ENCODE measurements at places on chromosomes 2 and 18.
A peak's percentile ranks its signal among the peaks of the same experiment; 100 is the strongest.

GRCh38 chr2:64678771-64679590 is 25.3 kb upstream of the SERTAD2 start:
- no peak for DNase-seq

- no peak for DNase-seq
These were observed 35.3 kb downstream of the LRRFIP1 start for GRCh38 chr2:237662671-237663093.

DNA sequence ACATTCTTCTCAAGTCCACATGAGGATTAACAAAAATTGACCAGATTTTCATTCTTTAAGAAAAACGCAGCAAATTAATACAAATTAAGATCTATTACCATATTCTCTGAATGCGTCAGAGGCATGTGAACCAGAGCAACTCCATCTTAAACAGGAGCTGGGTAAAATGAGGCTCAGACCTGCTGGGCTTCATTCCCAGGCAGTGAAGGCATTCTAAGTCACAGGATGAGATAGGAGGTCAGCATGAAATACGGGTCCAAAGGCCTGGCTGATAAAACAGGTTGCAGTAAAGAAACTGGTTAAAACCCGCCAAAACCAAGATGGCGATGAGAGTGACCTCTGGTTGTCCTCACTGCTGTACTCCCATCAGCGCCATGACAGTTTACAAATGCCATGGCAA is 217.6 kb downstream of the RDH14 start:
- no peak for DNase-seq

- DNase-seq: no peak
These were observed 68.0 kb downstream of the NPAS2 start for GRCh38 chr2:100887713-100888495.

GRCh38 chr18:61676773-61677434 is 215.9 kb downstream of the RNF152 start:
- no peak for DNase-seq

- DNase-seq: no peak
These were observed 112.6 kb upstream of the MC4R start for GRCh38 chr18:60485201-60485600.

DNA sequence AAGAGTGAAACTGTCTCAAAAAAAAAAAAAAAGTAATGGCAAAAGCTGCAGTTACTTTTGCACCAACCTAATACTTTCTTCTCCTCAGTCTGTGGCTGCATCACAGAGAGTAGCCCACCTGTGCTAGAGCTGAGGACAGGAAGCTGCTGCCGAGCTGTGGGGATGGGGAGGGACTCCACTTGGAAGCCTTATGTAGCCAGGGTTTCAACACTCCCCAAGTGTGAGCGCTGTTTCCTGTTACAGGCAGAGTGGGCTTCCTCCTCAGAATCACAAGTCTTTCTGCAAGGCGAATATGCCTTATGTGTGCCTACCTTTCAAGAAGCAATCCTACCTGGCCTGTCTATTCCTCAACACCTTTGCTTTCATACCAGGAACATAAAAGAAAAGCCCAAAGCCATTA is 36.3 kb upstream of the CYP27C1 start:
- no peak for DNase-seq

DNA sequence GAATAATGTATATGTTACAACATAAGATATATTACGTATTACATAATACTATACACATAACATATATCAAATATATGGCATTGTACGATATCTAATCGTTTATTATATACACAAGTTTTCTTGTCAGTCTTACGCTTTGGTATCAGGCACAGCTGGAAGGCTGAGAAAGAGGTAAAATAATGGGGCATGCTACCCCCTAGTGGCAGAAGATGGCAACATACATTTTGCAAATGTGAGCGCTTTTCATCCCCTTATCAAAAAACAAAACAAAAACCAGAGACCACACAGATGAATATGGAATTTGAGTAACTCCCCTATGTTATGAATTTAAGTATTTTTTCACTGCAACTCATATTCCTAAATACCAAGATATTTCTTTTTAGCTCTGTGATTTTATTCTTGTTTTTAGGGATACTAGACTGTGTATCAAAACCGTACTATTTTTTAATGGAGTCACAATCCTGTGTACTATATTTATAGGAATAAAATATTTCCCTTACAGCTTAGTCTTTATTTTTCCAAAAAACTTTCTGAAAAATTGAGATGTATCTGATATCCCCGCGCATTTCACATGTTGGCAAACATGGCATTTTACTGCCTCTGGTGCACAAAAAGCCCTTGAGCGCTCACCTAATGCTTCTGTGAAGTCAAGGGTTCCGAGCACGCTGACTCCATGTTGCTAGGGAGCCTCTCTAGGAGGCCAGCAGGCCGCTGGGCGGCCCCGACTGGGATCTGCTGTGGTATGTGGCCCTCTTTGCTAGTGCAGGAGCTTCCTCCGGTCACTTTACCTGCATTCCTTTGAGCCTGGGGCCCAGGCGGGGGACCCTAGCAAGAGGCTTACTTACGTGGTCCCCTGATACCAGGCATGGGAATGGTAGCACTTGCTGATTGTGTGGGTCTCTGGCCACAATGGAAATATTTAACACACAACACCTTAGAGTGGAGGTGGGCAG is 62.5 kb downstream of the SLC4A3 start:
- DNase-seq: no peak

DNA sequence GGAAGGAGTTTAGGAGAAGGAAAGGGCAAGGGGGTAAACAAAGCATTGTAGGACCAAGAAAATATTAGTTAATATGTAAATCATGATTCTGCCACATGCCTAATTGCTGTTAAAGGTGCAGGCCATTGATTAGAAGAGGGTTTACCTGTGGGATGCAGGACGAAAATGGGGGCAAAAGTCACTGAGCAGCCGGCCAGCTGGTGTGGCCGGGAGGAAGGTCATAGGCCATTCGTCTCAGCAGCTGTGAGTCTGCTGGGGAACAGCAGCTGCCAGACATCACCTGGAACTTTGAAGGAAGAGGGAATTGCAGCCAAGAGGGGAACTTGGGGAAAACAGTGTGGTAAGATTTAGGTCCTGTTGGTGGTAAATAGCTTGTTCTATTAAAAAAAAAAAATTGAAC is 184.4 kb downstream of the DYSF start:
- DNase-seq: no peak

- no peak for DNase-seq
These were observed 104.2 kb upstream of the FZD7 start for GRCh38 chr2:201929281-201930026.

GRCh38 chr18:63775166-63775730 is at the start of gene SERPINB7:
SERPINB7 (plus strand) TSS chr18:63775418; CDS start chr18:63782373, 6,955 bp downstream.
- no peak for DNase-seq

DNA sequence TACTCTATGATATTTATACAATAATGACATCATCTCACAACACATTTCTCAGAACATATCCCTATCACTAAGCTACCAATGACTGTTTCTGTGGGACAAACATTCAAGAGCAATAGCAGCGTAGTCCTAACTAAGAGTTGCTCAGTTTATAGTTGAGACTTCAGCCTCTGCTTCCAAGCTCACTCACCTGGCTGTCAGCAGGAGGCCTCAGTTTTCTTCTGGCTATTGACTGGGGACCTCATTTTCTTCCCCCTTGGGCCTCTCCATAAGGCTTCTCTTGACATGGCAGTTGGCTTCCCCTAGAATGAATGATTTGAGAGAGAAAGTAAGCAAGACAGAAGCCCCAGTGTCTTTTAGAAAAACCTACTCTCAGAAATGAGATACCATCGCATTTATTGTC is 85.9 kb downstream of the ARMC9 start:
- no peak for DNase-seq

GRCh38 chr2:164015328-164016123 is 279.7 kb upstream of the FIGN start:
- no peak for DNase-seq

- DNase-seq: peak; percentile 8
These were observed at the start of gene CLASP1 for GRCh38 chr2:121649149-121649595. CLASP1 (minus strand) TSS chr2:121649462; CDS start chr2:121605895, 43,567 bp downstream.

DNA sequence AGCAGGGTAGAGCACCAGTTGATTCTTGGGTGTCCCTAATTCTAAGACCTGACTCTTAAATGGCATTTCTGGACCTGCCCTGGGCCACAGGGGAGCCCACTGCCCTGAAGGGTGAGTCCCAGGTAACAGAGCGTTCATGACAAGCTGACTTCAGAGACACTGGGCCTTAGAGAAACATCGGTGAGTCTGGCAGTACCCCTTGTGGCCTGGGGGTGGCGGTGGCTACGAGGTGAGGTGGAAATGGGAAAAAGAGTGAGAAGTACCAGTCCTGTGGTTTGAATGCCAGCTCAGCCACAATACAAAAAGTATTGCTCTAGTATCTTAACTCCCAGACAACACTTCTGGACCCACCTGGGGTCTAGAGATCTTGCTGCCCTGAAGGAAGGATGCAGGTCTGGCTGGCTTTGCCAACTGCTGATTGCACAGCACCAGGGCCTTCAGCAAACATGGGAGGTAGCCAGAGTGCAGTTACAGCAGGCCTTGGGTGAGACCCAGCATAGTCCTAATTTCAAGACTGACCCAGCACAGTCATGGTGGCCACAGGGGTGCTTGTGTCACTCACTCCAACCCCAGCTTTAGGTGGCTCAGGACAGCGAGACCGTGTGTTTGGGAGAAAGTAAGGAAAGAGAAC is 44.5 kb downstream of the USP34 start:
- DNase-seq: peak; percentile 43

DNA sequence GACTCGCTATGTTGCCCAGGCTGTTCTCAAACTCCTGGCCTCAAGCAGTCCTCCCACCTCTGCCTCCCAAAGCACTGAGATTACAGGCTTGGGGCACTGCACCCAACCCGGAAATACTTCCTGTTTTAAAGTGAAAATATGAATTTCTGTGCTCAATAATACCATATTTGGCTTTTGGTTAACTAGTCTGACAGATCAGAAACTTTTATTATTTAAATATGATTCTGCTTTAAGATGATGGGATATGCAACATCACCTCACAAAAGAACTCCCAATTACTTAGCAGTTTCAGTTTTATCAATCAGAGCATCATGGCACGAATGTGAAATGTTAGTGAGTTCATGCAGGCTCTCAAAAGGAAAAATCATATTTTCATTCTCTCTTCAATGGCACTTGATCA is 120.6 kb downstream of the PTRHD1 start:
- DNase-seq: no peak

- DNase-seq: no peak
These were observed 88.5 kb downstream of the PRKCE start for GRCh38 chr2:45739796-45740485.

- DNase-seq: no peak
These were observed 1.4 kb downstream of the CNTNAP5 start for GRCh38 chr2:124026503-124026902.

DNA sequence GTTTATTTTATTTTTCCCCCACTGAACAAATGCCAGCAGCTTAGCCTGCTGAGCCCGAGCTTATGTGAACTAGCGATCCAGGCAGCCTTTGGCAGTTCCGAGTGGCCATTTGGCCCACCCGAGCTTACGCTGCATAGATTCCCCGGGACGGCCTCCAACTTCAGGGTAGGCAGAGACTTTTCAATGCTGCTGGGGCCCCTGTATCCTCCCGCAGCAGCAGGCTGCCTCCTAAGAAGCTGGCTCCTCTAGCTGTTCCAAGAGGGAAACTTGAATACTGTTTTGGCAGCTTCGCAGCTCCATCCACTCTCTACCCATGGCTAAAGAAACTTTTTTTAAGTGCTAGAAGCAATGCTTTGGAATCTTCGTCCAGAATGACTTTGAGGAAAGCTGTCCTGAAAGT is 295.2 kb downstream of the SS18 start:
- no peak for DNase-seq

GRCh38 chr2:44314362-44314761 is 39.1 kb downstream of the SLC3A1 start:
- no peak for DNase-seq

DNA sequence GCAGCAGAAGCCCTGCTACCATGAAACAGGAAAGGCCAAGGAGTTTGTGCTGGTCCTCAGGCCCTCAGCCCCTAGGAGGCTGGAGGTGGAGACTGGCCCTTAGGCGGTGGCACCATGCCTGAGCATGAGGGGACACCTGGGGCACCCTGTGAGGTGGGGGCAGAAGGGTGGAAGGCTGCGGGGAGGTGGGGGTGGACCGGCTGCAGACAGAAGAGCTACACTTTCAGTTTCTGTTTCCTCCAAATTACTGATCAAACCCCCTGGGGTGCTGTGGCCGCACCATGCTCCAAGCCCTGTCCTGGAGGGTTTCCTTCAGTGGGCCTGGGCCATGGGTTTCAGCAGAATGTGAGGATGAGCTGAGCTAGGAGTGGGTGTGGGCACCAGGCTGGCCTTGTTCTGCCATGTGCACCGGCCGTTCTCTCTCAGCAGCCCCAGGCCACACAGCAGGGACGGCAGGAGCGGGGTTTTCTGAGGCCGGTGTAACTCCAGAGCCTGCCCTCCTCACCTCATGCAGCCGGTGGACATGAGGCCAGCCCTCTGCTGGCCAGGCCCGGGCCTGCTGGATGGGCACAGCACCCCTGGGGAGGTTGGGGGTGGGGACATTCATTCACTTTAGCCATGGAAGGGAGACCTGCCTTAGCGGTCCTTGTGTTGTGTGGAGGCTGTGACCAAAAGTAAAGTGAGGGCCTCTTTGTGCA is 51.5 kb downstream of the PLEKHB2 start:
- DNase-seq: no peak

DNA sequence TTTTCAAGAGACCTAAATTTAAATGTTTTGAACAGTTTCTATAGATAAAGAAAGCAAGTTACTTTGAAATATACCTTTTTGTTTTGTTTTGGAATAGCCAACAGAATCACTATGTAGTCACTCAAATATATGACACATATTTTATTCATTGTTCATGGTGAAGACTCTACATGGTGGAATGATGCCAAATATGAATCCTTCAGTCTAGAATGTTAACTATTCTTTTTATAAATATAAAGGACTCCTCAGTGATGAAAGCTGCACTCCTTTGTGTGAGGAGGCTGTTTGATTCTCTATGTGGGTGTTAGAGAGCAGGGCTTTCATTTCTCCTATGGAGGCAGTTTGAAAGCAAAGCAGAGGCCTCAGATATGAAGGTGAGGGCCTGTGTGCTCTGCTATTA is 396.4 kb upstream of the LRRTM1 start:
- DNase-seq: no peak

- DNase-seq: no peak
These were observed 256.0 kb upstream of the POU3F3 start for GRCh38 chr2:104597942-104598341.

DNA sequence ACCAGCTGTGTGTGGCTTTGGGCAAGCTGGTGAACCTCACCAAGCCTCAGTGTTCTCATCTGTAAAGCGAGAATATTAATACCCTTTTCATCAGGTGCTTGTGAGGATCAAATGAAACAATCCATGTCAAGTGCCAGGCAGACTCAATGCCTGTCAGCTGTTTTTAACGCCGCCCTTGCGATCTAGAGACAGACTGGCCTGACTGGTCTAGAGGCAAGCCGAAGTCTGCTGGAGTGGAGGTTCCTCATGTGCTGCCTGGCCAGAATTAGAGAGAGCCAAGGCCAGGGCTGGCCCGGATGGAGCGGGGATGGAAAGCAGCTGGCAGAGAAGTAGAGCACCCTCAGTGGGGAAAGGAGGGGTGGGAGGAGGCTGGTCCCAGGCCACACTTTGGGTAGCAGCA is 74.5 kb upstream of the B3GNT7 start:
- DNase-seq: no peak

DNA sequence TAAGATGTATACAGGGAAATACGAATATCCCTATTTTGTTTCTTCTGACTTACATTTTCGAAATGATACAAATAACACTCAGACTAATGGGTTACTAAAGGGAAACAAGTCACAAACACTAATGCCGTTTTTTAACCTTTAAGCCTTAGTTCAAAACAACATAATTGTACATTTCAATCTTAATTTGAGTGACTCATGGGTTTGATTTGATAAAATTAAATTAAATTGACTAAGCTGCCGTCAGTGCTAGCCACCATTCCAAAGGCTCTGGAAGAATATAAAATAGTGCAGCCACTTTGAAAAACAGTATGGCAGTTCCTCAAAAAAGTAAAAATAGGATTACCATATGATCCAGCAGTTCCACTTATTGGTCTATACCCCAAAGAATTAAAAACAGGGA is 133.8 kb upstream of the NT5C1B start:
- DNase-seq: no peak
